Smooth muscle cell of trachea (primary cell): ENCODE measurements at places on chromosomes 7 and 10. TPM values are rescaled to one million over a fixed set of nuclear protein-coding genes. Genes with fewer than 3 reads are reported as not detected.

Gene DIP2C
- 17.0 and 21.8 TPM in 2 replicates for total RNA-seq

Gene OPN4
- not detected in 2 replicates for total RNA-seq

Gene FAM25A
- total RNA-seq, result not detected in 2 replicates

Gene PRKAR2B
- 5.8 and 6.4 TPM in 2 replicates for total RNA-seq
